T-helper 2 cell treated with Interferon-gamma antibody and Interleukin-4, amounts not matched to agents 5 μg/mL and 100 μg/mL, for 36 hours (primary cell): ENCODE measurements at places on chromosomes 4 and X.

DNA sequence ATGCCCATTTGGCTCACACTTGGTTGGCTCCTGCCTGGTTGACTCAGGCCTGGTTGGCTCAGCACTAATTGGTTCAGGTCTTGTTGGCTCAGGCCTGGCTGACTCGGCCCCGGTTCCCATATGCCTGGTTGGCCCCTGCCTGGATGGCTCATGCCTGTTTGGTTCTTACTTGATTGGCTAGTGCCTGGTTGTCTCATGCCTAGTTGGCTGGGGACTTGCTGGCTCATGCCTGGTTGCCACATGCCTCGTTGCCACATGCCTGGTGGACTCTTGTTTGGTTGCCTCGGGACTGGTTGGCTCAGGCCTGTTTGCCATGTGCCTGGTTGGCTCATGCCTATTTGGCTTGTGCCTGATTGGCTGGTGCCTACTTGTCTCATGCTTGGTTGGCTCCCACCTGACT is 103.7 kb downstream of the APOOL start:
- no peaks in the 10 kb centered on the region for H3K27me3 ChIP-seq
- H3K4me1 ChIP-seq: no peaks in the 10 kb centered on the region
- H3K4me3 ChIP-seq: no peak overlapping the region

DNA sequence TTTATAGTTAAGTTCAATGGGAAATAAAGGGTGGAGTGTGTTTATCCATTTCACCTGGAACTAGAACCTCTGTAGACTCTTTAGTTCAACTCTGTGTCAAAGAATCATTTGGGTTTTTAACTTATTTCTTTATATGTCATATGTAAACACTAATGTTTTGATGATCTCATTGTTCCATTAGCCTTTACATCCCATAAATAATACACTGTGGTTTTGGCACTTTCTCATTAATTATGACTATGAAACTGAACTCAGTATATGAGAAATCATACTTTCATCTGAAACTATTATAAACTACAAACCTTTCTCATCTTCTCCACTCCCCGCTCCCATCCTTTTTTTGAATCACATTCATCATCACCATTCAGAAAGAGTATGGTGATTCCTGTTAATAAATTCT is 31.0 kb downstream of the F8 start:
- H3K27ac ChIP-seq: no peak overlapping the region
- H3K36me3 ChIP-seq: no peaks in the 10 kb centered on the region
- peaks cover 3% of the 10 kb centered on the region for H3K27me3 ChIP-seq
- H3K4me3 ChIP-seq: no peak overlapping the region

DNA sequence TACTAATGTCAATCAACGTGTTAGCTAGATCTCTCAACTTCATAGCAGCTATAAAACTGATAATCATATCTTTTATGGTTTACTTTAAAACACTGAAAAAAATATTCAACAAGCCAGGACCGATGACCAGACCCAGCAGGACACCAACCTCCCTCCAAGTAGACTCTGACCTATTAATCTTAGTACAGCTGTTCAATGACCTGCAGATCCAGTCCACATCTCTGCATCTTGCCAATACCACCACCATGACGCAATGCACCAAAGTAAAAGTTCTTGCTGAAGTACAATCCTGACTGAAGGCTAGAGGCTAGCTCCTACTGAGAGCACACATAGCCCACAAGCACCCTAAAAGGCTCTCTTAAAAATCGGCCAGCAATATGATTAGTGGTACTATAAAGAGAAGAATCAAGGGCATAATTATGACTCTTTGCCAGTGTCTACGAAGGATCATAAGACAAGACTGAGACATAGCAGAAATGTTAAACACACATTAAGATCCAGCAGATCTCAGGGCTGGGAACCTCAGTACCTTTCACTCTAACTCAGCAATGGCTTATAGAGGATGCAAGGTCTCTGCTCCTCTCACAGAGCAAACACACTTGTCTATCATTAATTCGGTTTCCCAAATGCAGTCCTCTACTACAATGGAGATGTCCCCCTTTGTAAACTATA is 7.6 kb downstream of the MED14 start:
- peaks cover 39% of the 10 kb centered on the region for H3K36me3 ChIP-seq
- no peak for DNase-seq
- peaks cover 54% of the 10 kb centered on the region for H3K4me1 ChIP-seq
- no peaks in the 10 kb centered on the region for H3K27me3 ChIP-seq
- no peak overlapping the region for H3K27ac ChIP-seq

DNA sequence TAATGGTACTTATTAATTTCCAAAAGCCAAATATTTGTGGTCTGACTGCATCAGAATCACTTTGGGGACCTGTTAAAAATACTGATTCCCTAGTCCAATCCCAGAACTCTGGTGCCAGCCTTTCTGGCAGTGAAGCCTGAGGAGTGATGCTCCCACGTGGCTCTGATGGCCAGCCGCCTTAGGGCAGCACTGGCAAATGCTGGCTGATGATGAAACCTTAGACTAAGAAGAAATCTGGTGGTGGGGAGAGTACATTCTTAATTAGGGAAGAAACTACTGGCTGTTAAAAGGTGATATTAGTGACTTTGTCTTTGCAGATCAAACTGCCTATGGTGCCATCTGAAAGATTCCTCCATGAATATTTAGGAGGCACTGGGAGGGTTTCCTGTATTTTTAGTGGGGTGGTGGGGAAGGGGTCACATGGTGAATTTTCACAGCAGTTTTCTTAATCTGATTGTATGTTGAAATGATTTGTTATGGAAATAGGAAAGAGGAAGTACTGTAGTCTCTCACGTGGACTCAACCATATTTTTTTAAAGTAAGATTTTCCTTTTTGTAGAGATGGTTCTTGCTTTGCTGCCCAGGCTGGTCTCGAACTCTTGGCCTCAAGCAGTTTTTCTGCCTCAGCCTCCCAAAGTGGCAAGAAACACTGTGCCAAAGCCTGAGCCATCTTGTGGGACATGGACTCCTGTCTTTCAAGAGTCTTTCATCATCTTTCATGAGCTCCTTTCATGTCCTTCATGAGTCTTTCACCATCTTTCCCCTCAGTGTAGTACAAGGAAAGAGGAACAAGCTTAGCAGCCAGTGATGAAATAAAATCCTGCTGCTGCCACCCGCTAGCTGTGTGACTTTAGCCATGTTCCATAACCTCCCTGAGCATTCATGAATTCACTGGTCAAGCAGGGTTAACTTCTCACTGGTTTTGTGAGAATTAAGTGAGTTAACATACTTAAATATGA is 90.8 kb downstream of the ZNF330 start:
- no peaks in the 10 kb centered on the region for H3K36me3 ChIP-seq
- H3K27ac ChIP-seq: no peak overlapping the region
- DNase-seq: no peak

- DNase-seq: no peak
- no peak overlapping the region for H3K27ac ChIP-seq
- H3K4me3 ChIP-seq: no peak overlapping the region
- no peaks in the 10 kb centered on the region for H3K4me1 ChIP-seq
Measured at GRCh38 chr4:43238008-43238407, 345.5 kb downstream of the GRXCR1 start.

- no peak overlapping the region for H3K27ac ChIP-seq
- no peaks in the 10 kb centered on the region for H3K4me1 ChIP-seq
- no peaks in the 10 kb centered on the region for H3K36me3 ChIP-seq
- H3K27me3 ChIP-seq: peaks cover 26% of the 10 kb centered on the region
- no peak for DNase-seq
Measured at GRCh38 chr4:11436084-11436483, 7.4 kb upstream of the HS3ST1 start.

DNA sequence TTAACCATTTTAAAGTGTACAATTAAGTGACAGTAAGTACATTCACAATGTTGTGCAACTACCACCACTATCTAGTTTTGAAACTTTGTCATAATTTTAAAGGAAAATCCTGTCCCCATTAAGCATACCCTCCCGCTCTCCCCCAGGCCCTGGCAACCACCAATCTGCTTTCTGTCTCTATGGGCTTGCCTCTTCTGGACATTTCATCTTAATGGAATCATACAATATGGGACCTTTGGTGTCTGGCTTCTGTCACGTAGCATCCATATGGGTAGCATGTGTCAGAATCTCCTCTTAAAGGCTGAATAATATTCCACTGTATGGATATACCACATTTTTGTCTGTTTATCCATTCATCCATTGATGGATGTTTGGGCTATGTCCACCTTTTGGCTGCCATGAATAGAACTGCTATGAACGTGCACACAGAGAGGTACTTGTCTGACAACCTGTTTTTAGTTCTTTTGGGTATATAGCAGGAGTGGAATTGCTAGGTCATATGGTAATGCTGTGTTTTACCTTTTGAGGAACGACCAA is 61.5 kb downstream of the ELF4 start:
- peaks cover 7% of the 10 kb centered on the region for H3K36me3 ChIP-seq
- no peak for DNase-seq
- no peak overlapping the region for H3K27ac ChIP-seq
- H3K4me1 ChIP-seq: no peaks in the 10 kb centered on the region
- no peaks in the 10 kb centered on the region for H3K27me3 ChIP-seq

DNA sequence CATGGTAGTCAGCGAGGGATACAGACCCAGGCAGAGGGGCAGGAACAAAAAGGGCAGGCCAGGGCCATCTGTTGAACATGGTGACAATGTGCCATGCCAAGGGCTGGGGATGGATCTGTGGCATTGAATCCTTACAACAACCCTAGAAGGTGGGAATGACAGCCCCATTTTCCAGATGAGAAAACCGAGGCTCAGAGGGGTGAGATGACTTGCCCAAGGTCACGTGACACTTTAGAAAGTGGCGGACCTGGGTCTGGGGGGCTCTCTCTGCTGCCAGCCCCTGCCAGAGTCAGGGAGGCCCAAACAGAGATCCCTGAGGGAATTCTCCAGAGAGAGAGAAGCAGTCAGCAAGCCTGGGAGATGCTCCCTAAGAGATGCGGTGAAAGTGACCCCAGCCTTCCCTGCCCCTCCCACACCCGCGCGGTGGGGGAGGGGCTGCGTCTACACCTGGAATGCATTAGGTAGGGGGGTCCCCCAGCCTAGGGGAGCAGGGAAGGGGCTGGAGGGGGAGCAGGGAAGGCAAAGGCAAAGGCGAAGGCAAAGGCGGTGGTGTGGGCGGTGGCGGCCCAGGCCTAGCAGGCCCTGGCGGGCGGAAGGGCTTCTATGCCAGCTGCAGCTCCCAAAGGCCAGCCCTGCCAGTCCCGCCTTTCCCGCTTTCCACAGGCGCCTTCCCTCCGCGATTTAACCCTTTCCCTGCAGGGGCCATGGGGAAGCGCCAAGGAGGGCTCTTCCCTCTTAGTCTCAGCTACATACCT is 13.0 kb downstream of the FGD1 start:
- no peaks in the 10 kb centered on the region for H3K4me1 ChIP-seq
- no peak overlapping the region for H3K27ac ChIP-seq
- H3K27me3 ChIP-seq: no peaks in the 10 kb centered on the region
- no peak overlapping the region for H3K4me3 ChIP-seq

DNA sequence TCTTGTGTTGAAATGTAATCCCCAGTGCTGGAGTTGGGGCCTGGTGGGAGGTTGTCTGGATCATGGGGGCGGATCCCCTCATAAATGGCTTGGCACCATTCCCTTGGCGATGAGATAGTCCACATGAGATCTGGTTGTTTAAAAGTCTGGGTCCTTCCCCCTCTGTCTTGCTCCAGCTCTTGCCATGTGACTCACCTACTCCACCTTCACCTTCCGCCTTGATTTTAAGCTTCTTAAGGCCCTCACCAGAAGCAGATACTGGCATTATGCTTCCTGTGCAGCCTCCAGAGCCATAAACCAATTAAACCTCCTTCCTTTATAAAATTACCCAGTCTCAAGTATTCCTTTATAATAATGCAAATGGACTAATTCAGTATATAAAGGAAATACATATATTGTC is 111.5 kb downstream of the NR3C2 start:
- H3K4me3 ChIP-seq: no peak overlapping the region
- DNase-seq: no peak
- H3K4me1 ChIP-seq: no peaks in the 10 kb centered on the region
- H3K27ac ChIP-seq: no peak overlapping the region
- no peaks in the 10 kb centered on the region for H3K27me3 ChIP-seq

- no peak overlapping the region for H3K4me3 ChIP-seq
- H3K4me1 ChIP-seq: peaks cover 28% of the 10 kb centered on the region
- no peak overlapping the region for H3K27ac ChIP-seq
- H3K36me3 ChIP-seq: peaks cover 15% of the 10 kb centered on the region
- no peak for DNase-seq
Measured at GRCh38 chr4:153542834-153543233, 76.7 kb downstream of the TMEM131L start.

GRCh38 chrX:143726296-143726695 is 5.7 kb upstream of the SPANXN2 start:
- H3K36me3 ChIP-seq: no peaks in the 10 kb centered on the region
- H3K4me1 ChIP-seq: no peaks in the 10 kb centered on the region
- H3K27me3 ChIP-seq: no peaks in the 10 kb centered on the region
- DNase-seq: no peak
- H3K4me3 ChIP-seq: no peak overlapping the region

DNA sequence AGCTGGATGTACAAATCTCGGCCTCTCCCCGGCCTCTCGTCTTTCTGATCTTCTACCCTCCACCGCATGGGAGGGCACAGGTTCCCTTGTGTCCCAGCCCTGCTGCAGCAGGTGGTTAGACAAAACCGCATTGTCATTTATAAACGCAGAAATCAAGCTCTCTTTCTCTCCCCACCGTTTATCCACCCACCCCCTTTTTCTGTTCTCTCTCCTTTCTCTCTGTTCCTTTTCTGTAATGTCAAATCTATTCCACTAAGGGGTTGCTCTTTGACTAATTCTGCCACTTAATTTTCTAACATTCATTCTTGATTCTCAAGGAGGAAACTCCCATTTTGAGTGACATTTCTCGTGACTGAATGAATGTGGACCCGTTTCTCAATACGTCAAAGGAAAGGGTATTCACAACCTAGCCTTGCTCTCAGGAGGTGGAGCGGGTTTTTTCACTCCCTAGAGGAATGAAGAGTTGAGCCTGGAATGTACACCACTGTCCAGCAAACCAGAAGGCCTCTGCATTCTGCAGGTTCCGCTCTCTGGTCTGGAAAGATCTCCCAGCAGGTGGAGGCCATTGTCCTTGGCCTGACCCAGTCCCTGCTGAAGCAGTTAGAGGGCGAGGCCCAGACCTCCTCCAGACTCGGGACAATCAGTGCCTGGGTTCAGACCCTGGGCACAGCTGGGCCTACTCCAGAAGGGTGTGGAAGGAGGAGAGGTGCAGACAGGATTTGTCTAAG is 70.9 kb upstream of the ENPP6 start:
- peak; percentile 59 for DNase-seq
- peaks cover 29% of the 10 kb centered on the region for H3K4me1 ChIP-seq
- H3K4me3 ChIP-seq: peak overlapping the region; percentile 80
- H3K36me3 ChIP-seq: no peaks in the 10 kb centered on the region
- no peaks in the 10 kb centered on the region for H3K27me3 ChIP-seq

- no peak for DNase-seq
- no peaks in the 10 kb centered on the region for H3K36me3 ChIP-seq
- H3K27me3 ChIP-seq: no peaks in the 10 kb centered on the region
- H3K4me3 ChIP-seq: no peak overlapping the region
- no peaks in the 10 kb centered on the region for H3K4me1 ChIP-seq
Measured at GRCh38 chr4:95263960-95264359, 284.8 kb downstream of the UNC5C start.

GRCh38 chr4:102847687-102848086 is 20.3 kb upstream of the UBE2D3 start:
- no peaks in the 10 kb centered on the region for H3K27me3 ChIP-seq
- H3K27ac ChIP-seq: no peak overlapping the region
- no peaks in the 10 kb centered on the region for H3K4me1 ChIP-seq
- no peak overlapping the region for H3K4me3 ChIP-seq
